ENCODE measurements at places on chromosomes 12 and 14.

DNA sequence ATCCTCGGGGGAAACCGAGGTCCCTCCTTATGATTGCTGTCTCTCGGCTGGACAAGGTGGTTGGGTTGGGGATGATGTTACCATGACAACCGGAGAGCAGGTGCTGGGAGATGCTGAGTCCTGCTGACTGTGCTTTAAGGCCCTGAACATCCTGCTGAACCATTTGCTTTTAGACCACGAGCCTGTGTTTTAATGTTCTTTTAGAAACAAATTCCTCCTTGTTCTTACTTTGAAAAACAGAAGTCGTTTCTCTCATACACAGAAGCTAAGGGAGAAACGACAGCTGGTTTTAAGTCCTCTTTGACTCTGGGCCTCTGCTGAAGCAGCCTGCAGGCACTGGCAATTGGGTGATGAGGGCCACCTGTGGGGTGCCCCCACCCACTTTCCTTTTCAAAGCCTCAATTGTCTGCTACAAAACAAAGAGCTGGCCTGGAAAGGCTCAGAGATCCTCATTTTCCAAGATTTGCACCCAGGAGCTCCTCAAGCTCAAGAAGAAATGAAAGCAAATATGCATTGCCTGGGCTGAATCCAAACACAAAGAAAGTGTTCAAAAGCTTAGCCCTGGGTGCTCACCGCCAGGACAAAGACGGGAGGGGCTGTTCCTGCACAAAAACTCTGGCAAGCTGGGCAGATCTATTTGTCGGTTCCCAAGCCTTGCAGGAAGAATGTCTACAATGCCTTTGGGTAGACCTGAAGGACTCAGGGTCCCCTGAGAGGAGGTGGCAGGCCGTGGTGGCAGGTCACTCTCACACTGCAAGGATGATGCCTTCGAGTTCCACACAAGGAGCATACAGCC lies 90.0 kb upstream of the CLMN start:
- no peak for DNase-seq

- no peak for DNase-seq
Observed at GRCh38 chr14:72657214-72657921, 236.5 kb downstream of the DPF3 start.

GRCh38 chr12:102939059-102939458 lies 18.4 kb upstream of the ASCL1 start:
- DNase-seq: no peak

GRCh38 chr14:51206462-51206861 lies 33.6 kb upstream of the TMX1 start:
- DNase-seq: no peak

DNA sequence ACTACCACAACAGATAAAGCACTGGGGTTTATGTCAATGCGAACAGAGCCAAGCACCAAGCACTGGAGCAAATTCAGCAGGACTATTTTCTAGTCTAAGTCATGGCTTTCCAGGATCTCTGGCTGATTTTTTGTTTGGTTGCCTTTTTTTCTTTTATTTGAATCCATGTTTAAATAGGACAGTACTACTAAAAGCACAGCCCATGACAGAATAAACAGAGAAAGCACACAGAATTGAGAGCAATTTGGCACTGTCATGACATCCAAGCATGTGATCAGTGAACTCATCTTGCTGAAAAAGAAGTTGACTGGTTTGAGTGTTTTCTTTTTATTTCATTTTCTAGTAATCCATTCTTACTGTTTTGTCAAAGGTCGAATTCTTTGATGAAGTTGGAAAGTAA lies 23.1 kb upstream of the RERG start:
- DNase-seq: no peak

- DNase-seq: no peak
Observed at GRCh38 chr14:65502676-65503124, 90.2 kb downstream of the FUT8 start.

DNA sequence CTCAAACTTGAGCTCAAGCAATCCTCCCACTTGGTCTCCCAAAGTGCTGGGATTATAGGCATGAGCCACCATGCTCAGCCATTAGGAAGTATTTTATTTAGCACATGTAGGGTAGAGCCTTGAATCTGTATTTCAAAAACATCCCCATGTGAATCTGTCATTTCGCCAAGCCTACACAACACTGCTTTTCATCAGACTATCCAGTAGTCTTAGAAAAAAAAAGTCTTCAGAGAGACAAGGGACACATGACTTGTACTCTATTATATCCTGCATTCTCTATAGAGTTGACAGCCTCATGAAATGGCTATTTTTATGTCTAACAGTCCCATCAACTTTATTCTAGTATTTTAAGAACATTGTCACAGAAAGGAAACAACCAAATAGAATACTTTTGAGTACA lies 35.4 kb downstream of the TM7SF3 start:
- DNase-seq: no peak

GRCh38 chr12:50569876-50570275 lies 65.1 kb downstream of the DIP2B start:
- DNase-seq: no peak

DNA sequence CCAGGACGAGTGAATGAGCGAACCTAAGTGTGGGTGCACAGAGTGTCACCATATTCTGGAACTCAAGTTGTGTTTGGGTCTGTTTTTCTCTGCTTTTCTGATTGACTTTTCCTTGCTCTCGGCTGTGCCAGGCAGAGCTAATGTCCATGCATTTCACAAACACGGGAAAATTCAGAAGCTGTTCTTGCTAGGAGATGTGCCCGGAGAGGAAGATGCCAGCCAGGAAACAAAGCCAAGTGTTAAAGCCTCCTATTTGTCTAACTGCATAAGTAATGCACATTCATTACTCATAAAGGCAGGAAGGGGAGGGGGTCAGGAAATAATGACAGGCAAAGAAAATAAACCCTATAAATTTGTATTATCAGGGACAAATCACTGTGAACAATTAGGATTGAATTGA lies 250.4 kb upstream of the SFSWAP start:
- DNase-seq: no peak

GRCh38 chr14:79542121-79542520 lies 669.2 kb downstream of the DIO2 start:
- no peak for DNase-seq

- no peak for DNase-seq
Observed at GRCh38 chr14:22991852-22992251, 9.5 kb upstream of the AJUBA start.

DNA sequence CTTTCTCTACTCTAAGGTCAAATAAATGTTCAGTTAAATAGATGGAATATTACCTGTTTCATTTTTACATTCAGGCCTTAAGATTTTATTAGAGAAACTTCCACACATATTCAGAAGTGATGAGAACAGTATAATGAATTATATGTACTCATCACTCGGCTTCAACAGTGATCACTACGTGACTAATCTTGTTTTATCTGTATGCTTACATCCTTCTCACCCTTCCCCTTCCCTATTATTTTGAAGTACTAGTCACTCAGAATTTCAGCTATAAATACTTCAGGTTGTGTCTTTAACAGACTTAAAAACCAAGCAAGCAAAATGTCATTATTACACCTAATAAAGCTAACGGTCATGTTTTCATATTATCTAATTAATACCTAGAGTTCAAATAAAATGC lies 34.9 kb downstream of the ETV6 start:
- no peak for DNase-seq

- DNase-seq: no peak
Observed at GRCh38 chr14:68271913-68272391, 452.4 kb downstream of the RAD51B start.

DNA sequence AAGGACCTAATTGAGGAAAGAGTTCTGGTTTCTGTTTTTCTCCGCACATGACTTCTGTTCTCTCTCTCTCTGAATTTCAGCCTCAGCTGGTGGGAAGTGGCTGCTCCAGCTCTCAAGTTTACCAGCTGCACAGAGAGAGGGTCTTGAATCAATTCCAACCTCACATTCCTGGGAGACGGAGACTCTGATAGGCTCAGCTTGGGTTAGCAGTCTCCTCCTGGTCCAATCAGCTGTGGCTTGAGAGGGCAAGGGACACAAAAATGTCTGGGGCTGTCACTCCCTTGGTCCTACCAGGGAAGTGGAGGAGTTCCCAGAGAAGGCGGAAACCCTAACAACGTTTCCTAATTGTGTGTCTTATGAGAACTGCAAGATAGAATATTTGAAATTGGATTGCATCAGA lies 7.0 kb downstream of the CCDC63 start:
- no peak for DNase-seq

DNA sequence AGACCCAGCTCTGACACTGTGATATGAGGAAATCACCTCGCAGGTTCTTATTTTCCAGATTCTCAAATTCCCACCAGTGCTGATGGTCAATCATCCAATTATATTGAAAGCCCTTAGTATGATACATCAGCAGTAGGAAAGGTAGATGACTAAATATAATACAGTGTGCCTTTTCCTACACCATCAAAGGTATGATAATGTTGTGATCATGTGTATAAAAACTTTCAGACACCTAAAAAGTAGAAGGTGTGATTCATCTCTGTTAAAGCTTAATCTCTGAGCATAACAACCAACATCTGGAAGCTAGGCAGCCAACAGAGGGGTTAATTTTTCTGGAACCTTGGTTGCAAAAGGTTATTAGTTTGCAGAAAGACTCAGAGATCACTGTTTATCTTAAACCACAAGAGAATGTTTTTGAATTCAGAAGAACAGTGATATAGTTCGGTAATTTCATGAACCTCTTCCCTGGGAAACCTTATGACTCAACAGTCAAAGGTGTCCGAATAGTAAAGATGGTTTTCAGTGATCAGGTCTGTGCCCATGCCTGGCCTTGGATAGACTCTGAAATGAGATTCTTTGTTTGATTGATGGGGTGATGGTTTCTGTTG lies 122.5 kb downstream of the ETV6 start:
- DNase-seq: no peak

DNA sequence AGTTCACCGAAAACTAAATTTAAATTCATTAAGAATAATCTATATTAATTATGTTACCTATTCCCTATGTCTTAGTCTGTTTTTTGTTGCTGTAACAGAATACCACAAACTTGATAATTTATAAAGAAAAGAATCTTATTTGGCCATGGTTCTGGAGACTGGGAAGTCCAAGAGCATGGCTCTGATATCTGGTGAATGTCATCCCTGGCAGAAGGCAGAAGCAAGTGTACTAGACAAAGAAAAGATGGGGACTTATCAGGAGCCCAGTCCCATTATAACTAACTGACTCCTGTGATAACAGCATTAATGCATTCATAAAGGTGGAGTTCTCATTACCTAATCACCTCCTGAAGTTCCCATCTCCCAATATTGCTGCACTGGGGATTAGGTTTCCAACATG lies 33.3 kb upstream of the BCAT1 start:
- DNase-seq: no peak

DNA sequence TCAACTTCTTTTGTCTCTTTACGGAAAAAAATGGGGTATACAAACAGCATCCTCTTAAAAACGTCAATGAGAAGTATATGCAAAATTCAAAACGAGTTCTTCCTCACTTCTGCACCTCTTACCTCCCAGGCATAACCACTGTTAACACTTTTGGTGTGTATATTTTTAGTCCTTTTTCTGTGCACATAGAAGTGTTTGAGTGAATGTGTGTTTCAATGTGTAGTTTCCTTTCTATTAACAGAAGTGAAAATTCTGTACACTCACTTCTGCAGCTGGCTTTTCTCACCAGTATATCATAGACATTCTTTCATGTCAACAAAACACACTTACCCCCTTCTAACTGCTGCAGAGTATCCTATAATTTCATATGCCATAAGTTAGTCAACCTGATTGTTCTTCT lies 5.4 kb downstream of the UBR7 start:
- no peak for DNase-seq

DNA sequence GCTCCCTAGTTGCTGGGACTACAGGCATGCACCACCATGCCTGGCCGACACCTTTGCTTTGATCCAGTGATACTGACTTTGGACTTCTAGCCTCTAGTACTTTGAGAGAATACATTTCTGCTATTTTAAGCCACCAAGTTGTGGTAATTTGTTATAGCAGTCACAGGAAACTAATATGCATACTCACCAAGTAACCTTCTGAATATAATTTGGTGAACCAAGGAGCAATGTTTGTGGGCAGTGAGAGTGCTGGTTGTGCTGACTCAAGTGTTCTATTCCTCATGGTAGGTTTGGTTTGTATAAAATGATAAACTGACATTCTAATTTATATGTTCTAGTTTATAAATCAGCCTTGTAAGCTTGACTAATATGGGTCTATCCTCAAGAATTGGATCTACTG lies 42.4 kb upstream of the MMP19 start:
- DNase-seq: no peak

DNA sequence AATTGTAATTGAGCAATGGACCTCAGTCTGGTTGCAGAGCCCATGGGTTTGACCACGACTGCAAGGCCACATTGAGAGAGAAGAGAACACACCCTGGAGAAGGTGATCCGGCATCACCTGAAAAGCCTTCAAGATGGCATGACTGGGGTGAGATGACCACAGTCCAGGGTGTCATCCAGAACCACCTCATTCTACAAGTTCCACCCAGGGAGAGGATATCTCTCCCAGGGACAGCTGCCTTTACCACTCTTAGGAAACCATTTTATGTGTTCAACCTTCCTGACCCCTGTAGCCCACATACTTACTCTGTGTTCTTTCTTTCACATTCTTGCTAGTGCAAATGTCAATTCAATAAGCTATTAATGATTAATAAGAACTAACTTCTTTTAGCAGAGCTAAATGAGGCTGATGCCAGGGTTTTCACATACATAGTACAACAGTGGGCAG lies 43.4 kb upstream of the CPM start:
- no peak for DNase-seq

GRCh38 chr12:50120521-50120920 lies 8.5 kb downstream of the COX14 start:
- DNase-seq: no peak

GRCh38 chr12:123840765-123841425 lies 78.8 kb downstream of the DNAH10 start:
- no peak for DNase-seq

DNA sequence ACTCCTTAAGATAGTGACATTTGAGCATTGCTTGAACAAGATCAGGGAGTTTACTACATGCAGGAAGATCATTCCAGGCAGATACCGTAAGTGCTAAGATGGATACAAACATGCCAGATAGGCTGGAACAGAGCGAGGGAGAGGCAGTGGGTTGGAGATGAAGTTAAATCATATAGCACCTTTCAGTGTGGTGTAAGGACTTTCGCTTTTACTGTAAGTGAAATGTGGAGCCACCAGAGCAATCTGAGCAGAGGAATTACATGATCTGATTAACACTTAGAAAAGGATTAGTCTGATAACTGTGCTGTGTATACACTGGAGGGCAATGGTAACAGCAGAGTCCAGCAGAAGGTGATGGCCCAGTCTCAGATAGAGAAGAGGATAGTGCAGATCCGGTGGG lies 163.0 kb upstream of the SSTR1 start:
- DNase-seq: no peak

- no peak for DNase-seq
Observed at GRCh38 chr14:70407621-70408020, 9.3 kb downstream of the SYNJ2BP start.
